SJSA1 (cell line): ENCODE measurements at places on chromosomes 1 and 21. TPM values are rescaled to one million over a fixed set of nuclear protein-coding genes. Genes with fewer than 3 reads are reported as not detected.

The RAB25 gene
- not detected in 2 replicates for total RNA-seq

GRCh38 chr1:77976433-77977076 is 2.3 kb downstream of the FUBP1 start:
- peak overlapping the region; percentile 60; the same call in 1 of the 2 replicates for H3K4me3 ChIP-seq
- H3K4me1 ChIP-seq: peaks cover 21% of the 10 kb centered on the region
- peaks cover 61% of the 10 kb centered on the region for H3K36me3 ChIP-seq
- DNase-seq: no peak

The SPRR2A gene
- total RNA-seq: not detected in 2 replicates

DNA sequence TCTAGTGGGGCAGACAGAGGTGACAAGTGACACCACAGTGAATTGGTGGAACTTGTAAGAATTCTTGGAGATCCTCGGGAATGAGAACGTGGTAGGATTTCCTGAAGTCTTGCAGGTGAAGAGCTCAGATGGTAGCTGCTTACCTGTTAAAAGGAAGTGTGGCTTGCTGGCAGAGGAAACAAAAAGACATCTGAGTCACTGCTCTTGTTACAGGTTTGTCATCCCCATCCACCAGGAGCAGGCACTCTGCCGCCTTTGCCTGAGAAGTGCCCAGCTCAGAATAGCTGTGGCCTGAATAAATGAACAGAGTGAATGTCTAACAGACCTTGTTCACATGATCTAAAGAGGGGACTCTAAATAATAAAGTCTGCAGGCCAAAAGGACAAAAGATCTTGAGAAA is 12.3 kb upstream of the ZSCAN20 start:
- no peak overlapping the region for H3K4me3 ChIP-seq
- no peaks in the 10 kb centered on the region for H3K36me3 ChIP-seq
- peaks cover 21% of the 10 kb centered on the region for H3K4me1 ChIP-seq
- no peaks in the 10 kb centered on the region for H3K27me3 ChIP-seq
- no peak for DNase-seq

- H3K4me1 ChIP-seq: no peaks in the 10 kb centered on the region
- no peaks in the 10 kb centered on the region for H3K36me3 ChIP-seq
- H3K4me3 ChIP-seq: no peak overlapping the region
- no peak for DNase-seq
These were observed 20.0 kb downstream of the CITED4 start for GRCh38 chr1:40842207-40842606.

DNA sequence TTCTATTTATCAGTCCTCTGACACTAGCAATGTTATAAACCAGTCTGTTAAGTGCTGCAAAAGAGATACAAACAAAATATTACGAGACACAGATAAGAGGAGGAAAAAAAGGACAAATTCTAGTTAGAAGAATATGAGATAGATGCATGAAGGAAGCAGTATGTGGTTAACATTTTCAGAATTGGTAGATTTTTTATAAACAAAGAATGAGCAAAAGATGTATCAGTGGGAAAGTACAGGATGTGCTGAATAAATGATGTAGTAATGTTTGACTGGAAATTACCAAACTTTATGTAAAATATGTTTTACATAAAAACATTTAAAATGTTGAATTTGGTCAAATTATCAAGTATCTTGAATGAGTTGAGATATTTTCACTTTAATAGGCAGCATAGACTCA is 574.2 kb downstream of the NUF2 start:
- no peaks in the 10 kb centered on the region for H3K4me1 ChIP-seq
- H3K27ac ChIP-seq: no peak overlapping the region
- DNase-seq: no peak
- no peaks in the 10 kb centered on the region for H3K36me3 ChIP-seq
- H3K27me3 ChIP-seq: no peaks in the 10 kb centered on the region

The IL22RA1 gene
- 1.1 TPM in 1 of 2 replicates, not detected in the other for total RNA-seq

DNA sequence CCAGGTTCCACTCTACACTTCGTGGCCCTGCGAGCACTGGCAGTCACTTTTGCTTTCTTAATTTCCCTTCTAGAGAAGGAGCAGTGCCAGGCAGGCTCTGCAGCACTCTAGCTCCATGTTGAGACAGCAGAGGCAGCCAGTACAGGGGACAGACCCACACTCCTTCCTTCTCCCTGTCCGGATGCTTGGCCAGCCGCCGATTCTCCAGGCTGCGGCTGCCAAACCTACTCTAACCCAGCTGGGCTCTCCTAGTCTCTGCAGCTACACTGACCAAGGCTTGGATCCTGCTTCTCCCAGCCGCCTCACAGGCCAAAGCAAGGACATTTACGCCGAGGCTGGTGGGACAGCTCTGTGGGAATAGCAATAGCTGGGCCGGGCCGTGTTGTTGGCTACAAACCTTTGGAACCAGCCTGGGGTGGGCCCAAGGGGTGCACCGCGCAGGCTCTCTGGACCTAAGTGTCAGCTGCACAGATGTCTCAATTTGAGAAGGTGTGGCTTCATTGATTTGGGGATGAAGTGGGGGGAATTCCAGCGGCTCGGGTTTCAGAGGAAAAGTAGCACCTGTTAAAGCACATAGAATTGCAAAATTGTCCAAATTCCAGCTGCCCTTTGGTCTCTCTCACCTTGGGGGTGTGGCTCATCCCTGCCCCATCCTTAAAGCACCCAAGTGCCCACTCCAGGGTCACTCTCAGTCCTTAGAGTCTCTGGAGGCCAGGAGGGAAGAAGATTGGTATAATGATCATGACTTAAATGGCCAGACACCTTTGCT is 3.2 kb downstream of the BARHL2 start:
- no peak overlapping the region for H3K27ac ChIP-seq
- no peaks in the 10 kb centered on the region for H3K36me3 ChIP-seq
- H3K27me3 ChIP-seq: peaks cover 89% of the 10 kb centered on the region

The TADA1 gene
- 20.6 and 22.6 TPM in 2 replicates for total RNA-seq

The CFAP57 gene
- 0.16 TPM in 1 of 2 replicates, not detected in the other for total RNA-seq

- DNase-seq: peak; percentile 67
- peak within 1 kb of the TSS; percentile 37 for H3K4me3 ChIP-seq
- no peaks in the 10 kb centered on the region for H3K36me3 ChIP-seq
- H3K27ac ChIP-seq: peak within 1 kb of the TSS; percentile 57
- H3K27me3 ChIP-seq: no peaks in the 10 kb centered on the region
These were observed at the start of gene C2CD4D for GRCh38 chr1:151839457-151840403. Gene C2CD4D, minus strand, starts transcription at chr1:151839820. Its CDS starts 831 bp downstream, at chr1:151838989.

- no peak overlapping the region for H3K27ac ChIP-seq
- no peak for DNase-seq
- H3K4me3 ChIP-seq: no peak overlapping the region
- H3K4me1 ChIP-seq: no peaks in the 10 kb centered on the region
These were observed 442.3 kb downstream of the GPATCH2 start for GRCh38 chr1:217188280-217189237.

- no peaks in the 10 kb centered on the region for H3K4me1 ChIP-seq
- no peak overlapping the region for H3K27ac ChIP-seq
- peaks cover 7% of the 10 kb centered on the region; the same call in 1 of the 2 replicates for H3K36me3 ChIP-seq
- no peaks in the 10 kb centered on the region for H3K27me3 ChIP-seq
These were observed 16.6 kb upstream of the CACYBP start for GRCh38 chr1:174982971-174983689.

The GPR25 gene
- not detected in 2 replicates for total RNA-seq

The COL11A1 gene
- 470 and 511 TPM in 2 replicates for total RNA-seq

The CLCA4 gene
- total RNA-seq: not detected in 2 replicates

GRCh38 chr1:34983700-34984355 is 1.3 kb downstream of the TMEM35B start:
- peak overlapping the region; percentile 93 for H3K4me3 ChIP-seq
- peaks cover 33% of the 10 kb centered on the region for H3K4me1 ChIP-seq
- H3K36me3 ChIP-seq: peaks cover 26% of the 10 kb centered on the region

The NBPF12 gene
- 3.5 and 4.8 TPM in 2 replicates for total RNA-seq

The DHDDS gene
- 26.6 and 36.7 TPM in 2 replicates for total RNA-seq

The RRAGC gene
- 10.4 and 14.2 TPM in 2 replicates for total RNA-seq

DNA sequence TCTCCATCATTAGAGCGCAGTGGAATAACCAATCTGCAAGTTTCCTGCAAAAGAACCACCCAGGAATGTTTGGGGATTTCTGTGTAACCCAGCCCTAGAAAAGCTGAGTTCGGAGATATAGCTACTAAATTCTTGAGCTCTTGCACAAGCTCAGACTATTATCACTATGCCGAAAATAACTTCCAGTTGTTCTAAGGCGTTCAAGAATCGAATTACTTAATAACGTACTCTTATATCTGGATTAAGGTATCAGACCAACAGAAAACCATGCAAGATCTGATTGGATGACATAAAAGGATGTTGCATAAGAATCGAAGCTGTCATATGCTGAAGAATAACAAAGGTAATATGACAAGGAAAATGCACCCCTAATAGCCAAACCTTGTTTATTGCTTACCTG is 7.5 kb upstream of the LAMC2 start:
- peaks cover 24% of the 10 kb centered on the region for H3K4me1 ChIP-seq
- no peak overlapping the region for H3K27ac ChIP-seq
- H3K4me3 ChIP-seq: no peak overlapping the region
- H3K36me3 ChIP-seq: no peaks in the 10 kb centered on the region
- H3K27me3 ChIP-seq: no peaks in the 10 kb centered on the region

GRCh38 chr1:172478485-172478884 is 34.6 kb upstream of the PIGC start:
- H3K27me3 ChIP-seq: no peaks in the 10 kb centered on the region; the same call in 1 of the 2 replicates
- H3K36me3 ChIP-seq: no peaks in the 10 kb centered on the region
- DNase-seq: no peak
- no peaks in the 10 kb centered on the region; the same call in 1 of the 2 replicates for H3K4me1 ChIP-seq
- H3K27ac ChIP-seq: no peak overlapping the region

- H3K4me1 ChIP-seq: no peaks in the 10 kb centered on the region
- no peaks in the 10 kb centered on the region for H3K27me3 ChIP-seq
- no peaks in the 10 kb centered on the region for H3K36me3 ChIP-seq
- DNase-seq: no peak
These were observed 442.9 kb downstream of the PTPRC start for GRCh38 chr1:199081739-199082138.

GRCh38 chr1:193114485-193115095 is 7.2 kb upstream of the CDC73 start:
- H3K36me3 ChIP-seq: no peaks in the 10 kb centered on the region
- H3K27ac ChIP-seq: no peak overlapping the region
- no peak for DNase-seq

- no peaks in the 10 kb centered on the region for H3K27me3 ChIP-seq
- no peak overlapping the region for H3K4me3 ChIP-seq
- no peak for DNase-seq
- H3K36me3 ChIP-seq: no peaks in the 10 kb centered on the region
- H3K27ac ChIP-seq: no peak overlapping the region
These were observed 148.1 kb downstream of the TRABD2B start for GRCh38 chr1:47849005-47849521.

GRCh38 chr1:89125913-89126580 is at the start of gene GBP2:
Gene GBP2, minus strand, starts transcription at chr1:89126114. Its CDS starts 4,148 bp downstream, at chr1:89121966.
- no peaks in the 10 kb centered on the region for H3K36me3 ChIP-seq
- H3K4me1 ChIP-seq: peaks cover 15% of the 10 kb centered on the region
- H3K4me3 ChIP-seq: peak within 1 kb of the TSS; percentile 32
- H3K27me3 ChIP-seq: no peaks in the 10 kb centered on the region
- DNase-seq: no peak
- peak within 1 kb of the TSS; percentile 33 for H3K27ac ChIP-seq
